Left ventricle myocardium inferior (tissue), 1 donor: ENCODE measurements at places on chromosomes 16 and 17. TPM values are rescaled to one million over a fixed set of nuclear protein-coding genes. Genes with fewer than 3 reads are reported as not detected.

DNA sequence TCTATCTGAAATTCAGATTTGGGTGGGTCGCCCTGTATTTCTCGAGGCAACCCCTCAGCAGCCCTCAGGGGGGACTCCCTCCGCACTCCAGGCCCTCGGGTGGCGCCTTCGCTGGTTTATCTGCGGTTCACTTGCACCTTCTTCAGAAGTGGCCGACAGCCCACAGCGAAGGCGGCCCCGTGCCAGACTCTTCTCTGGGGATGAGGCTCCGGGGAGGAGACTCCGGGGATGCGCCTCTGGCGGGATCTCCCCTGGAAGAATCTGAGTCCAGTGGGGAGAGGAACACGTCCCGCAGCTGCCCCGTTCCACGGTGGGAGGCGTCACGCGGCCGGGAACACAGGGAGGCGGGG is 63.9 kb upstream of the DNAJA2 start:
- H3K36me3 ChIP-seq = no peaks in the 10 kb centered on the region
- peaks cover 11% of the 10 kb centered on the region for H3K4me1 ChIP-seq
- no peaks in the 10 kb centered on the region for H3K27me3 ChIP-seq
- peak overlapping the region; percentile 48 for H3K27ac ChIP-seq
- peak; percentile 37 for DNase-seq

- DNase-seq = no peak
- peaks cover 43% of the 10 kb centered on the region for H3K4me1 ChIP-seq
- H3K27me3 ChIP-seq = no peaks in the 10 kb centered on the region
- no peaks in the 10 kb centered on the region for H3K36me3 ChIP-seq
- H3K27ac ChIP-seq = peak overlapping the region; percentile 92
Observed at GRCh38 chr17:41919840-41920579, 1.3 kb upstream of the ACLY start.

GRCh38 chr16:20868890-20869289 is 31.3 kb downstream of the DCUN1D3 start:
- peaks cover 99% of the 10 kb centered on the region for H3K4me1 ChIP-seq
- DNase-seq = peak; percentile 92
- no peaks in the 10 kb centered on the region for H3K27me3 ChIP-seq
- peak overlapping the region; percentile 12 for H3K4me3 ChIP-seq
- peak overlapping the region; percentile 83 for H3K27ac ChIP-seq

Gene PRAC1
- not detected for total RNA-seq
